ENCODE measurements at places on chromosomes 12 and 14.

- DNase-seq, result no peak
These were observed 3.8 kb upstream of the GZMH start for GRCh38 chr14:24613241-24613640.

DNA sequence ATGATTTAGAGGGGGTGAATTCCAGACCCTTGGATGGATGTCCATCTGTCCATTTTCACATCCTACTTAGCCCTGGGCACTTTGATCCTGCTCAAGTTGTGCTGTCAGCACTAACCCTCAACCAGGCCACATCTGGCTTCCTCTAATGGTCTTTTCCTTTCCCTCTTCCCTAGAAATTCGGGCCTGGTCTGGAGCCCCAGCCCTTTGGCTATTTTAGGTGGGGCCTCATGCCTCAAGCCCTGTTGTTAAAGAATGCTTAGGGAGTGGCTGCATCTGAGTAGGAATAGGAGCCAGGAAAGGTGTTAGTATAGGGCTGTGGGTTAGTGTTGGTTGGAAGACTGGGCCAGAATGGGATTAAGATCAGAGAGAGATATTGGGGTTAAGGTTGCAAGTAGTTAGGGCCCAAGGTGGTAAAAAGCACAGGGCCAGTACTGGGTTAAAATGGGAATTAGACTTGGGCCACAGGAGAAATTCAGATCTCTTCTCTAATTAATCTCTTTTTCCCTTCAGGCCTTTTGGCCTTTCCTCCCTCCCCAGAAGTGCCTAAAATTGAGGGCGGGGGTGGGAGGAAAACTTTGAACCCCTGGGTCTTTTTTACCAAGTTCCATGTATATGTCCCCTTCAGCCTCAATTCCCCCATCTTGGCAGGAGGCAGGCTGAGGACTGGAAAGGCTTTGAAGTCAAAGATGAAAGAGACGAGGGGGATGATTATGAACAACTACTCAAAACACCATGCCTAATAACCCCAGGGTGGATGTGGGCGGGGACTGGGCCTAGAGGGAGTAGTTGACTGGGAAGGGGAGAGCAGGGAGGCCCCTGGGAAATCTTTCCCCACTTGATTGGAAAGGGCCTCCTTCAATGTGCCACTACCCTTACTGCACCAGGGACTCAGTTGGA lies 4.0 kb upstream of the ZNF385A start:
- DNase-seq, result no peak

DNA sequence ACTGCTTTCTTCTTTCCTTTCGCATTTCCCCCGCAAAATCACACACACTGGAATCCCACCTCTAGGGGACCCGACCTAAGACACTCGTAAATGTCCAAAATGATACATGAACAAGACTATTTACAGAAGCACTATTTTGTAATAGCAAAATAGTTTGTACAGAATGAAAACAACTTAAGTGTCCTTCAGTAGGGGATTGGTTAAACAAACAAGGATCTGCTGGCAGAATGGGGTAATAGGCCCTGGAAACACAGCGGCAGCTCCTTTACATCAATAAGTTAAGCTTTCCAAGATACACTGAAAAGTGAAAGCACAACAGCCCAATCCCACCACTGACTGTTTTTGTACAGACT lies 48.8 kb downstream of the LTBP2 start:
- peak; percentile 56 for DNase-seq

DNA sequence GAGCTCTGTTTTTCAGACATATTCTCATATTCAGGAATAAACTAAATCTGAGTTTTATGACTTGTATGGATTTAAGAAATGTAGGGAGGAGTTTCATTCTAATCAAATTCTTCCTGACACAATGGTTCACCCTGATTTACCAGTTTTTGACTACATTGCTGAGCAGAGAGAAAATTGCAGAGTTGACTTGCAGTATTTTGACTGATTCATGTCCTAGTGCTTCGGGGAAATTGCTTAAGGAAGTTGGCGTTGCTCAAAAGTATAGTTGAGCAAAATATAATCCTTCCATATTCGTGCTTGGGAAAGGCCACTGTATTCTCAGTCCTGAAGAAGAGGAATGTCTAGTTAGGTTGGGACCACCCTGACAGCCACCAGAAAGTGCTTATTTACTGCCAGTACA lies 1.3 kb upstream of the TWF1 start:
- no peak for DNase-seq

GRCh38 chr12:44118946-44119345 lies 283.1 kb downstream of the TMEM117 start:
- no peak for DNase-seq

DNA sequence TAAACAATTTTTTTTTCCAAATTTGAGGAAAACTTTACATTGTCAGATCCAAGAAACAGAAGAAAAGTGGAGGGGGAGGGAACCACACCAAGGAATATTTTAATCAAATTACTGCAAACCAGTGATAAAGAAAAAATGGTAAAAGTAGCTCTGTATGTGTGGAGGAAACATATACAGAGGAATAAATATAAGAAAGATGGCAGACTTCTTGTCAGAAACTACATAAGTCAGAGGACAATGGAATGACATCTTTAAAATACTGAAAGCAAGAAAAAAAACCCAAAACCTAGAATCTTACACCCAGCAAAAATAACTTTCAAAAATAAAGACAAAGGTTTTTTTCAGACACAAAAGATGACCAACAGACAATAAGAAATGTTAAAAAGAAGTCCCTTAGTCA lies 10.2 kb upstream of the LLPH start:
- DNase-seq, result no peak

GRCh38 chr12:69998922-69999321 lies 173.9 kb downstream of the MYRFL start:
- DNase-seq, result no peak

GRCh38 chr14:95502381-95502950 lies 14.0 kb downstream of the SYNE3 start:
- no peak for DNase-seq

DNA sequence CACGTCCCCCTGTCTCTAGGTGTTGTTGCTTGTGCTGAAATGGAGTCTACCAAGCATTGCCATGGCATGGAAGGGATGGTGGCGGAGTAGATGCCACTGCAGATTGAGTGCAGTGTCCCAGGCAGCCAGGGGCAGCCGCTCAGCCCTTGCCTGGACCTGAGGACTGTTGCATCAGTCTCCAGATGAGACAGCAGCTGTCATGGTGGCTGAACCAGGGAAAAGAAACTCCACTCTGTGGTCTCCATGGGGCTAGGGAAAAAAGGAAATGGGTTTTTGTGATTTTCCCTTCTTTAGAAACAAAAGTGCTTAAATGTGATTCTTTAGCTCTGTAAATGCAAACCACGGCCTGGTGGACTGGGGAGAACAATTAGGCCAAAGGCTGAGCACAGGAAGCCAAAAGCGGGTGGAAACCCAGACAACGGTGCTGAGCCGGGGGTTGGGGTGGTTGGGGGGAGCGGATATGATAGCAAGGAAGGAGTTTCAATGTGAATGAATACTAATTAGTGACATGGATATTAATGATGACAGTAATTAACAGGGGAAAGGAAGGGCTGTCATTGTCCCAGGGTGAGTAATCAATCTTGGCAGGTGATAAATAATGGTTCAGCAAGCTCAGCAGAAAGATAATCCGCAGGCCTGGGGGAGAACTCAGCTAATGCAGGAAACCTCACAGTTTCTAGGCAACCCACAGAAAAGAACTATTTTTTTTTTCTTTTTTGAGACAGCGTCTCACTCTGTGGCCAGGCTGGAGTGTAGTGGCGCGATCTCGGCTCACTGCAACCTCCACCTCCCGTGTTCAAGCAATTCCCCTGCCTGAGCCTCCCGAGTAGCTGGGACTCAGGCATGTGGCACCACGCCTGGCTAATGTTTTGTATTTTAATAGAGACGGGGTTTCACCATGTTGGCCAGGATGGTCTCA lies 442.6 kb downstream of the DPF3 start:
- no peak for DNase-seq

GRCh38 chr12:75509621-75510020 lies 1.8 kb downstream of the KRR1 start:
- no peak for DNase-seq

DNA sequence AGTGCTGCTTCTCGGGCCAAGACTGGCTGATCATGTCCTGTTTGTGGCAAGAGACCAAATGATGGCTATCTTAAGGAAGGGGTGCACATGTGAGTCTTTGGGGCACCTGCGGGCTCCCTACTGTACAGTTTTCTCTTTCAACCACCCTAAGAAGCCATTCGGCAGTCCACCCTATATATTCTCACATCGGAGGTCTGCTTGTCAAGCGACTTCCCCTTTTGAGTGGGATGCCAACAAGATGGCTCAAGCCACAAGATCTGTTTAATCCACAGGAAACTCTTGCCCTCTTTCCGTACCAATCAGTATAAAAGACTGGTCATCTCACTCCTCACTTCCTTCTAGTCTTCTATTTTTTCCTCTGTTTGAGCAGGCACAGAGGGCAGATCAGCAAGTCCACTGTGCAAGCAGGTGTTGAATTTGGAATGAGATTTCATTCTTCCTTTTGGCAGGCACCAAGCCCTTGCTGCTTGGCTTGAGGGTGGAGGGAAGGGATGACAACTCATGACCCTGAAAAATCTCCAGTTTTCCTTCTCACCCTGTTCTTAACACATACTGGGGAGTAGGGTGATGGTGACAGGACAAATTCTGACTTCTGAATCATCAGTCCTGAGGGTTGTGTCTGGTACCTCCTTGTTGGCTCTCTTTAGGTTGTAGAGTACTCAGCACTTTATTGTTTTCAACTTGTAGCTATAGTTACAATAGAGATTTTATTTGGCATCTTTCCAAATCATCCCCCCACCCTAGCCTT lies 17.6 kb downstream of the LACRT start:
- no peak for DNase-seq

DNA sequence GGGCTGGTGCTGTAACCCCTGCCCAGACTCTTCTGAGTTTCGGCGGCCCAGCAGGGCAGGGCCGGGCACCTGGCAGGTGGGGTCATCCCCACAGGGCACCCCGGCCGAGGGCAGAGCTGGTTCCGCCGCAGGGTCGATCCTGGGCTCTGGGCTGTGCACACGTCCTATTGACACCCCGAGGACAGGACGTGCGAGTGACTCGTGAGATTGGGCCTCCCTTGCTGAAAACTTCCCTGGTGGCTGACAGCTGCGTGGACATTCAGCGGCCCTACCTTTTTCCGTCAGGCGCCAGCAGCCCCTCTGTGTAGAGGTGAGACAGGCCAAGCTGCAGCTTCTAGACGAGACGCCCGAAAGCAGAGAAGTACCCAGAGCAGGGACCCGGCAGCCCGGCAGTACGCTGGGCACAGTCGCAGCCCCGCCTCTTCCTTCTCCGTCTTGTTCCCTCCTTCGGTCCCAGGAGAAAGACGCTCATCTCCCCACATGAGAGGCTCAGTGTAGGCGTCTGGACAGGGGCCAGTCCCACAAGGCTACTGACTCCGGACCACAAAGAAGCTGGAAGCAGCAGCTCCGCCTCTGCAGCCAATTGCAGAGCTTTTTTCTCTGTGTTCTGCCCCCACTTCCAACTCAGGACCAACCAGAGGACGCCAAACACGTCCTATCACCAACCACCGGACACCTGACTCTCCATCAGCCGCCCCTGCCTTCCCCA lies at the start of gene LRCOL1:
LRCOL1 (minus strand) TSS at position 532 of the 709 bp plus-strand sequence. CDS start 4,331 bp downstream, outside the sequence.
- DNase-seq, result no peak

GRCh38 chr14:64394423-64394822 lies 6.3 kb downstream of the MTHFD1 start:
- no peak for DNase-seq

DNA sequence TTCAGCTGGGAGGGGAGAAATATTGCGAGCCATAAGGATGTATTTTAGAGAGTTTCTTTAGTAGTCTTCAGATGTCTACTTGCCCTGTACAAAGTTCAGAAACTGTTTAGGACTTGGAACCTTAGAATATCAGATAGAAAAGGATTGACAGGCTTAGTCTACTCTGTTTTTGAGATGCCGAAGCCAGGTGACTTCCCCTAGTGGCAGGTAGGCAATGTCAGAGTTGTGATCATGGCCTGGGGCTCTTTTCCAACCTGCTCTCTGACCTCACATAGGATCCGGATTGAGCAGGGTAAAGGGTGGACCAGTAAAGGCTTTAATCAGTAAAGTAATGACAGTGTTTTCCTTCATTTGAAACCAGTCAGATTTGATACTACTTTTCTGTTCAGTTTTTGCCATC lies 59.6 kb downstream of the PRKCH start:
- no peak for DNase-seq

- DNase-seq, result no peak
These were observed 21.7 kb upstream of the DUSP6 start for GRCh38 chr12:89373763-89374572.

GRCh38 chr12:104582739-104583138 lies 126.0 kb downstream of the CHST11 start:
- DNase-seq, result no peak

- peak; percentile 30 for DNase-seq
These were observed at the start of gene IGFBP6 for GRCh38 chr12:53097564-53098353. Gene IGFBP6, plus strand, starts transcription at chr12:53097667. Its CDS starts 51 bp downstream, at chr12:53097718.

GRCh38 chr12:95809000-95809680 lies 18.6 kb upstream of the NTN4 start:
- no peak for DNase-seq

All from HTR-8/SVneo (cell line).